Activated CD8-positive, alpha-beta memory T cell treated with anti-CD3 and anti-CD28 coated beads for 1 hour (primary cell): ENCODE measurements at places on chromosomes 6 and 20.

- DNase-seq: no peak
Measured at GRCh38 chr6:111195656-111196055, 108.4 kb downstream of the SLC16A10 start.

GRCh38 chr20:45545754-45546453 is 1.3 kb downstream of the EPPIN start:
- DNase-seq: no peak

GRCh38 chr20:5630071-5630470 is 120.1 kb upstream of the SHLD1 start:
- no peak for DNase-seq

DNA sequence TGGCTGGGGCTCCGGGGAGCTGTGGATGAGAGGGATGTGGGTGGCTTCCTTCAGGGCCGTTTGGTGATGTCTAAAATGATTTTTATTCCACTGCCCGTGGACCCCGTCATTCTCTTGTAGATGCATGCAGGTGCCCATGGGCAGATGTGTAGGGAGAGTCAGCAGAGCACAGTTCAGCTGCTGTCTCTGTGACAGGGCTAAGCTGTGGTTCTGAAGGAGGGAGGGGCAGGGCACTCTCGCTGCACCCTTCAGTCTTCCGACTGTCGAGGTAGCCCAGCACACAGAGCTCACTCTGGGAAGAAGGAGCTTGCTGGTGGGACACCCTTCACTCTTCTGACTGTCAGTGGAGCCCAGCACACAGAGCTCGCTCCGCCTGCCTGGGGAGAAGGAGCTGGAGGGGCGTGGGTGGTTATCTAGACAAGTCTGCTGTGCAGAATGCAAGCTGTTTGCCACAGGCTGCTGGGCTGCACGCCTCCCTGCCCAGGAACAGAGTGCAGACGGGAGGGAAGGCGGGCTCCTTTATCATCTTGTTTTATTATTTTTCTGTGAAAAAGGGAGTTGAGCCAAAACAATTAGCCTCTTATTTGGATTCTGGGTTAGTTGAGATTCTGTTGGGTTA is 28.4 kb upstream of the ADRM1 start:
- DNase-seq: no peak

DNA sequence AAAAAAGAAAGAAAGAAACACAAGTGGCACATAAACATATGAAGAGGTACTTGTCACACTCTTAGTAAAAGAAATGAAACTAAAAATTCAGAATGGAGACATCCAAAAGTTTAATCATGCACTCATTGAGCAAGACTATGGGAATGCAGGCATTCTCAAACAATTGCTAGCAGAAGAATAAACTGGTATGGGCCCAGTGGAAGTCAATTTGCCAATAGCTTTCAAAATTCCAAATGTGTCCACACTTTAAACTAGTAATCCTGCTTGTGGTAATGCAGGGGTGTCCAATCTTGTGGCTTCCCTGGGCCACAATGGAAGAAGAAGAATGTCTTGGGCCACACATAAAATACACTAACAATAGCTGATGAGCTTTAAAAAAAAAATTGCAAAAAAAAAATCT is 97.4 kb downstream of the EPB41L2 start:
- DNase-seq: no peak

GRCh38 chr20:44610313-44610962 is 28.1 kb downstream of the PKIG start:
- no peak for DNase-seq

- no peak for DNase-seq
Measured at GRCh38 chr6:17388365-17388764, 5.0 kb upstream of the CAP2 start.

DNA sequence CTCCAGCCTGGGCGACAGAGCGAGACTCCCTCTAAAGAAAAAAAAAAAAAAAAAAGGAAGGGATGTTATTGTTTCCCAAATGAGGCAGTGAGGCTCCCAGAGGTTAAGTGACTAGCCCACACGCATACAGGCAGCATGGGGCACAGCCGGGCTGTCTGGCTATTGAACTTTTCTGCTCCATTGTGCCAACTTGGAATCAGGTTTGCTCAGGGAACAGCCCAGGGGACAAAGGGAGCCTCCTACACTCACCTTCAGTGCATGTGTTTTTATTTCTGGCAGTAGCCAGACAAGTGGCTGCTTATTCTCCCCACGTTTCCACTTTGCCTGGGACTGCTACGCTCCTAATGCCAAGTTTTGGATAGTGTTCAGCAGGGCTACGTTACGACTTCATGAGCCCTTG is 10.7 kb downstream of the ETV7 start:
- no peak for DNase-seq

DNA sequence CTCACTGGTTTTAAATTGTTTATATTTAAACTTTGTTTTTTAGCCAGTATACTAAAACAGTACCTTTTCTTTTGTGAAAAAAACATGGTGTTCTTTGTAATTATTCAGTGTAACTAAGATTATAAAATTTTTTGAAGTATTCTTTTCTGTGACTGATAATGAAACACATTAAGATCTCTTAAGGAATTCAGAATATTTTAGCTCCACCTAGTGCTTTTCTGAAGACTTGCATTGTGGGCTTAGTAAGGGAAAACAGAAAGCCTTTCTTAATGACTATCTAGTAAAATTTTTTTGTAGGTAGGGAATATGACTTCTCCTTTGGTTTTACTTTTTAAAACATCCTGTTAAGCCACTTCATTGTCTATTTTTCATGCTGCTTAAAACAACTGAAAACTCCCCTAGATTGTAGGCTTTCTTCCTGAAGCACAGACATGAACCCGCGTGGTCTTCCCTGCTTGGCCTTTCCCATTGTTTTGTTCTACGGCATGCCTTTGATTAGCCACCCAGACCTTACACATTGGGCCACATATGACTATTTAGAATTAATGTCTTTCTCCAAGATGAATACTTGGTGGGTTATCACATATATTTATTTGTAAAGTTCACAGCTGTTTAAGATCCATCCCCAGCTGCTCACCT is 72.1 kb downstream of the AFDN start:
- DNase-seq: no peak

GRCh38 chr6:130913120-130913519 is 85.9 kb downstream of the SMLR1 start:
- DNase-seq: no peak

- DNase-seq: no peak
Measured at GRCh38 chr20:34233687-34234086, 7.5 kb upstream of the ASIP start.

DNA sequence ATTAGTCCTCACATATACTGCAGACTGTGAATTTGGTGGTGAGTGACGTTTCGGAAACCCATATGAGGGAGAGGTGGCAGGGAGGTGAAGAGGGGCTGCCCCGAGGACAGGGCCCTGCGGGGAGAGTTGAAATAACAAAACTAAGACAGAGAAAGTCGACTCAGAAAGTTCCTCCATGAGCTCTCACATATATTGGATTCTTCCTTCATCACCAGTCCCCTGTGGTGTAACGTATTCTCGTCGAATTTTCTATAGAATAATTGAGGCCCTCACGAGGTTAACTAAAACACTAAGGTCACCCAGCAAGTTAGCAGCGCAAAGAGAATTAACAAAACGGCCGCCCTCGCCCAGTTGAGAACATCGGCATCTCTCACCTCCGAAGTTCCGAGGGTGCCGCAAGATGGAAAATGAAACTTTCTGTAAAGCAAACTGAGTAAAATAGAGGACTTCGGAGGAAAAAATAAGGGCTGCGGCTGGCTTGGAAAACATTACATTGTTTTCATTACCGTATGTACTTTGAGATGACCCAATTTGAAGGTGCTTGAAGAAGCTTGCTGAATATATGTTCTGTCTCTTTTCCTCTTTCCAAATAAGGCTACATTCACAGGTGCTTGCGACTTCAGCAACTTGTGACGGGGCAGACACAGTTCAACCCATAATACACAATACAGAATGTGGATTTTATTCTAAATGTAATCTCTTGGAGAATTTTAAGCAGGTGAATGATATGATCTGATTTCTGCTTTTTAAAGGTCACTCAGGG is 490.9 kb upstream of the JARID2 start:
- no peak for DNase-seq

- no peak for DNase-seq
Measured at GRCh38 chr6:131561925-131562707, 10.9 kb upstream of the ARG1 start.

GRCh38 chr6:14921170-14921569 is 324.7 kb upstream of the JARID2 start:
- no peak for DNase-seq

- peak; percentile 32 for DNase-seq
Measured at GRCh38 chr20:57654363-57654997, 34.3 kb upstream of the ZBP1 start.

DNA sequence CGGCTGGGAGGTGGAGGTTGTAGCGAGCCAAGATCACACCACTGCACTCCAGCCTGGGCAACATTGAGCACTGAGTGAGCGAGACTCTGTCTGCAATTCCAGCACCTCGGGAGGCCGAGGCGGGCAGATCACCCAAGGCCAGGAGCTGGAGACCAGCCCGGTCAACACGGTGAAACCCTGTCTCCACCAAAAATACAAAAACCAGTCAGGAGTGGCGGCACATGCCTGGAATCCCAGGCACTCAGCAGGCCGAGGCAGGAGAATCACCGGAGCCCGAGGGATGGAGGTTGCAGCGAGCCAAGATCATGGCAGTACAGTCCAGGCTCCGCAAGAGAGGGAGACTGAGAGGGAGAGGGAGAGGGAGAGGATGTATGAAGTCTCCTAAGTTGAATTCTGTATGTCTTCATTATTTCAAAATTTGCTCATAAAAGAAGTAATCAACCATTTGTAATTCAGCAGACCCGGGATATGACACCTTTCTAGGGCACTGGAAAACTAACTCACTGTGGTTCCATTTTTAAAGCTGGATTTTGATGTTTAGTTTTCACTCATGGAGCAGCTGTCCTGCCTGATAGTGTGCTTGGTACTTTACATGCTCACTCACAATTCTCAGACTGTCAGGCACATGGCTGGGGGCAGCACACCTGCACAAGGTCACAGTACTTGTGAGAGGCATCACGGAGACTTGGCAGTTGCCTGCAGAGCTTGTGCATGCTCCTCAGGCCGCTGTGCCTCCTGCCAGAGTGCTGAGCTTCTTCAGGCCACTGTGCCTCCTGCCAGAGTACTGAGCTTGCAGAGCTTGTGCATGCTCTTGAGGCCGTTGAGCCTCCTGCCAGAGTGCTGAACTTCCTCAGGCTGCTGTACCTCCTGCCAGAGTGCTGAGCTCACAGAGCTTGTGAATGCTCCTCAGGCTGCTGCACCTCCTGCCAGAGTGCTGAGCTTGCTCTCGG is 106.2 kb downstream of the ERMARD start:
- DNase-seq: no peak

DNA sequence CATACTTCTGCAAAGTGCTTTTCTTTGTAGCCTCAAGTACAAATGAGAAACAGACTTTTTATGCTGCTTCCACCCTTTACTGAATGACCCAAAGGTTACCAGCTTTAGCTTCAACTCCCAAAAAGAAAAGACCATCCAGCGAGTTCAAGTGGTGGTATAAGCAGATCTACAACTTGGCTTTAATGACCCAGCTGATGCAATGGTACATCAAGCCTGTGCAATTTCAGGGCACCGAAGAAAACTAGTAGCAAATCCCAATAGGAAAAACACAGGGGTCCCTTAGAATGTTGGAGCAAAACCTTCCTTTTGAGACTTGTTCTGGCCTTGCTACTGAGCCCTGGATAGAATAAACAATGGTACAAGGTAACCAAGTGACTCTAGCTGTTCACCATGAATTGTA is 33.8 kb downstream of the STX7 start:
- no peak for DNase-seq

DNA sequence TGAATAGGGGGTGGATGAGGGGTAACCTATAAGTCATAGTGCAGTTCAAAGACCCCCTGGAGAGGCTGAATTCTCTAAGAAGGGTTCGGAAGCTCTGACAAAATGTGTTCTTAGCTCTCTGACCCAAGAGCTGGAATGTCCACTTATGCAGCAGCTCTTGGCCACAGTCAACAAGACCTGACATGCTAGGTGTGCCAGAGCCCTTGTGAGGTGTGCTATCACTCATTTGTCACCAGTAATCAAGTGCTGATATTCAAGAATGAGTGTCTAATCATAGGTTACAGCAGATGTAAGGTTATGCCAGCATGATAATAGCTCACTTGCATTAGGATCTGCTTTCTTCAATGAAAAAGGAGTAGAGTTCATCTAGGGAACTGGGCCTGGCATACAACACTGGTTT is 28.1 kb downstream of the TOMM6 start:
- DNase-seq: no peak

GRCh38 chr6:169884158-169884557 is 132.7 kb downstream of the ERMARD start:
- no peak for DNase-seq

GRCh38 chr6:107638493-107638892 is 148.6 kb downstream of the SOBP start:
- DNase-seq: no peak

- no peak for DNase-seq
Measured at GRCh38 chr6:87875781-87876180, 171.9 kb upstream of the SPACA1 start.
